ENCODE measurements at places on chromosomes 7 and 10. TPM values are rescaled to one million over a fixed set of nuclear protein-coding genes. Genes with fewer than 3 reads are reported as not detected.

TRPV5 gene
- total RNA-seq = not detected

GAD2 gene
- total RNA-seq = not detected

PLAU gene
- 5.2 TPM for total RNA-seq

NUTM2E gene
- not detected for total RNA-seq

VIM gene
- 2,067 TPM for total RNA-seq

DNA sequence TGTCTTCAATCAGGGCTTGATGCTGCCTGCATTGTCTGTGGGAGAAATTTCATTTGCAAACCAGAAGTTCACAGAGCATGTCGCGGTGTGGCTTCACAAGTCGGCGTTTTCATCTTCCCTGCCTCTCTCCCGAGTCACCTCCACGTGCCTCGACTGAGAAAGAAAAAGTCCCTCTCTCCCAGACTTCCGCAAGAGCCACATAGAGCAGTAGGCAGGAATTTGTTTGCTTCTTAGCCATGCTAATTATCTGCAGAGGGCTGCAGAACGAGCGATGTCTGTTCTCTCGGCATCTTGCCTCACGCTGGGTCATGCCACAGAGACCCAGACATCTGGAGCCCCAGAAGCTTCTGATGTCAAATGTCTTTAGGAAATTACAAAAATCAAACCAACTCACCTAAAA is 272.2 kb downstream of the TCF7L2 start:
- H3K4me1 ChIP-seq = no peaks in the 10 kb centered on the region
- no peak for DNase-seq
- no peaks in the 10 kb centered on the region for H3K27me3 ChIP-seq
- H3K4me3 ChIP-seq = no peak overlapping the region

DNA sequence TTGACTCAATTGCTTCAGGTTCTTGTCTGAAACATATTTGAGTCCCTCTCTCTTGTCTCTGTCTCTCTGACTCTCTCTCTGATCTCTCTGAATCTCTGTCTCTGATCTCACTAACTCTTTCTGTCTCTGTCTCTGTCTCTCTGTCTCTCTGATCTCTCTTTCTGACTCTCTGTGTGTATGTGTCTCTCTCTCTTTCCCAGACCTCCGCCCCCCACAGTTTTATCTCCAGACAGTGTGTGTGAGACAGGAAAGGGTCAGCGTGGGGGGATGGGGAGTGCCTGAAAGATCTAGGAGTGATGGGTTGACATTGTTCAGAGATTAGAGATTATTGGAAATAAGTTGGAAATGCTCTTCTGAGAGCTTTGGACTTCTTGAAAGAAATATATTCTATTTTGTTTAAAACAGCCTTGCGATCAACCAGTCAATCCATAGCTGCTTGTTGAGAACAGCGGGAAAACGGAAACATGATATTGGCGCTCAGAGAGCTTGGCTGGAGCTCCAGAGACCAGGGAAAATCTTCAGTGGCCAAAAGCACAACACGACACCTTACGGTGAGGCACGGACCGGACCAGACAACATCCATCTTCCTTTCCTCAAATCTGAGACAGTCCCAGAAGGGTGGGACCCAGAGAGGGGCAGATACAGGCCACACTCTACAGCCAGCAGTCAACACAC is 35.5 kb downstream of the CALML3 start:
- H3K27me3 ChIP-seq = no peaks in the 10 kb centered on the region
- no peaks in the 10 kb centered on the region for H3K4me1 ChIP-seq
- H3K27ac ChIP-seq = no peak overlapping the region

- no peak overlapping the region for H3K27ac ChIP-seq
- H3K4me3 ChIP-seq = no peak overlapping the region
- no peaks in the 10 kb centered on the region for H3K36me3 ChIP-seq
- no peak for DNase-seq
- H3K4me1 ChIP-seq = no peaks in the 10 kb centered on the region
These were observed 45.8 kb downstream of the PRR15 start for GRCh38 chr7:29609162-29610037.

GRCh38 chr10:10855151-10855581 is 162.5 kb upstream of the CELF2 start:
- H3K27ac ChIP-seq = no peak overlapping the region
- no peak for DNase-seq
- no peaks in the 10 kb centered on the region for H3K36me3 ChIP-seq
- no peaks in the 10 kb centered on the region for H3K4me1 ChIP-seq

DNA sequence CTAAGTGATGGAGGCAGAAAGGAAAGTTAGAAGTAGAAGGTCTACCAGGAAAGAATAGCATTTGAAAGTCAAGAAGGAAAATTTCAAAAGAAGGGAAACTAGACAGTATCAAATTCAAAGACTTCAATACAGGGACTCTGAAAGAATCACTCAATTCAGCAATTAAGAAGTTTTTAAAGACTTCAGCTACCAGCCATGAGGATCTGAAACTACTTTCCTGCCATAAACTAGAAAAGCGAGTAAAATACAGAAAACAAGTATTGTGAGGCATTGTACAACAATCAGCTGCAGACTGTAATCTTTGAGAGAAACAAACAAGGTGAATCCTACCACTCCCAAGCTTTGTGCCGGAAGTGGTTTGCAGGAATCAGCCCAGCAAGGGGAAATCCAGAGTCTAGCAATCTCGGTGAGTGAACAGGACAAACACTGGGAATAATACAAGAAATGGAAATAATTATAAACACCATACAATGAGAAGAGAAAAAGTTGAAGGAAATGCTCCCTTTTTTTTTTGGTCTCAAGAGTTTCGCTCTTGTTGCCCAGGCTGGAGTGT is 62.4 kb downstream of the ARHGAP12 start:
- no peak overlapping the region for H3K27ac ChIP-seq
- DNase-seq = no peak
- no peak overlapping the region for H3K4me3 ChIP-seq
- H3K36me3 ChIP-seq = no peaks in the 10 kb centered on the region
- H3K4me1 ChIP-seq = peaks cover 6% of the 10 kb centered on the region
- H3K27me3 ChIP-seq = no peaks in the 10 kb centered on the region
